ENCODE measurements at places on chromosomes 2 and 18. TPM values are rescaled to one million over a fixed set of nuclear protein-coding genes. Genes with fewer than 3 reads are reported as not detected.

- no peak for DNase-seq
- H3K27ac ChIP-seq, result peak overlapping the region; percentile 45
- H3K4me1 ChIP-seq, result peaks cover 23% of the 10 kb centered on the region
- no peaks in the 10 kb centered on the region for H3K27me3 ChIP-seq
These were observed 57.8 kb upstream of the CYP26B1 start for GRCh38 chr2:72205504-72205881.

- no peak for DNase-seq
- no peak overlapping the region for H3K4me3 ChIP-seq
These were observed 25.8 kb downstream of the ITGB6 start for GRCh38 chr2:160174322-160174721.

DNA sequence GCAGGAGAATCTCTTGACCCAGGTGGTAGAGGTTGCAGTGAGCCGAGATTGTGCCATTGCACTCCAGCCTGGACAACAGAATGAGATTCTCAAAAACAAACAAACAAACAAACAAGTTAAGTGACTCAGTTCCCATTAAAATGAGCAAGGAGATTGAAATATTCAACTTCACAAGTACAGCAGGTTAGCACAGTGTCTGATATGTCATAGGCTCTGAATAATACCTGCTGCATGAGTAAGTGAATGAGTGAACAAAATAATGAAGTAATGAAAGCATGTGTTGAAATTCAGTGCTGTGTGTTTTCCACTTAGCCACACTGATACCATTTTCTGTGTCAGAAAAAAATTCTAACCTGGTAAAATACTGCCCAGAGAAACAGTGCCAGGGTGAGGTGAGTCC lies 41.9 kb upstream of the SETBP1 start:
- H3K36me3 ChIP-seq, result no peaks in the 10 kb centered on the region
- no peak for DNase-seq
- H3K4me1 ChIP-seq, result no peaks in the 10 kb centered on the region
- H3K4me3 ChIP-seq, result no peak overlapping the region
- no peak overlapping the region for H3K27ac ChIP-seq

DNA sequence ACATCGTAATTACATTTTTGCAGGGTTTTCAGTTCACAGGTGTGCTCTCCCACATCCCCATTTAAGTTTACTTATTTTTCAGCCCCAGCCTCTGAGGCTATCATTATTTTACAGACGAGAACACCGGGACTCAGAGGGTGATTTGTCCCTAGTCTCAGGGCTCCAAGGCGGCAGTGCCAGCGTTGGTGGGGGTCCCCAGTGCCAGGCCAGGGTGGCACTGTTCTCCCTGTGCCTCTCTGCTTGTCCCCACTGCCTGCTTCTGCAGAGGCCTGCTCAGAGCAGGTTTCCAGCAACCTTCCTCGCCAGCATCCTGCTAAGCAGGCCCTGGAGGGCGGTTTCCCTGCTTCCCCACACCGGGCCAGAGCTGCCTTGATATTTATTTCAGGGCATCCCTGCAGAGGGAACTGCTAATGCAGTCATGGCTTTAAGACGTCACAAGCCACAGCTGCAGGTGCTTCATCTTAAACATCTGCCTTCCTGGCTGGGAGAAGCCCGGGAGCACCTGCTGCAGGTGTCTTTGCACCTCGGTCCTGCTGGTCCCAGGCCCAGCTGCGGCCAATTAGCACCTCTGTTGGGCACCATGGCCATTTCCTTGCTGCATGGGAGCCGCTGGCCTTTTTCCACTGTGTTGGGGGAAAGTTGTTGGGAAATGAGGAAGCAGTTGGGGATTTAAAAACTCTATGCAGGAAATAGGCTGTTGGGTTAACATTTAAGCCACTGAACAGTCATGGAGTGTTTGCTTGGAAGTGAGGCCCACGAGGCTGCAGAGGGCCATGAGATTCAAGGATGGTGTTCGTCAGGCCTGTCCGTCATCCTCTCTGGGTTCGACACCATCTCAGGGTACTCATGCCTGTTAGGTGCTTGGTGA lies 22.8 kb downstream of the HPCAL1 start:
- no peaks in the 10 kb centered on the region for H3K36me3 ChIP-seq
- DNase-seq, result no peak
- peaks cover 36% of the 10 kb centered on the region for H3K4me1 ChIP-seq
- no peak overlapping the region for H3K4me3 ChIP-seq
- H3K27ac ChIP-seq, result no peak overlapping the region
- no peaks in the 10 kb centered on the region for H3K27me3 ChIP-seq

DNA sequence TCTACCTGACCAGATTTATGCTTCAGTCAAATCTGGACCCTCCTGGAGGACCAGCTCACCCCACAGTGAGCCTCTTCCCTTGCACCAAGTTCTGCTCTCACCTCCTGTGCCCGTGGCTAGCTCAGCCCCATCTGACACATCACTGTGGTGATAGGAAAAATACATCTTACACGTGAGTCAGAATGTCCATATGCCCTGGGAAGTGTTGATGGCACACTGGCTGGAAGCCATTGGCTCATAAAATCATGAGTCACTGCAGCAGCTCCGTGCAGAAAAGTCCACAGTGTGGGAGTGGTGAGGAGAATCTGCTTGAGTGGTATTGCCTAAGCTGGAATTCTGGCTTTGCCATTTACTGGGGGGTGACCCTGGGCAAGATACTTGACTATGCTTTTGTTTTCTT lies 42.6 kb upstream of the RAPGEF4 start:
- no peaks in the 10 kb centered on the region for H3K36me3 ChIP-seq
- no peak overlapping the region for H3K4me3 ChIP-seq
- H3K27me3 ChIP-seq, result no peaks in the 10 kb centered on the region
- no peaks in the 10 kb centered on the region for H3K4me1 ChIP-seq
- no peak for DNase-seq

- H3K4me1 ChIP-seq, result peaks cover 6% of the 10 kb centered on the region
- H3K27ac ChIP-seq, result no peak overlapping the region
- DNase-seq, result no peak
- peaks cover 4% of the 10 kb centered on the region for H3K27me3 ChIP-seq
- no peak overlapping the region for H3K4me3 ChIP-seq
These were observed 6.7 kb downstream of the PTPRN start for GRCh38 chr2:219302412-219302968.

- peaks cover 34% of the 10 kb centered on the region for H3K4me1 ChIP-seq
- no peak overlapping the region for H3K4me3 ChIP-seq
- no peaks in the 10 kb centered on the region for H3K36me3 ChIP-seq
- DNase-seq, result no peak
- peak overlapping the region; percentile 74 for H3K27ac ChIP-seq
- H3K27me3 ChIP-seq, result no peaks in the 10 kb centered on the region
These were observed 27.1 kb upstream of the PIEZO2 start for GRCh38 chr18:11176481-11176881.

DNA sequence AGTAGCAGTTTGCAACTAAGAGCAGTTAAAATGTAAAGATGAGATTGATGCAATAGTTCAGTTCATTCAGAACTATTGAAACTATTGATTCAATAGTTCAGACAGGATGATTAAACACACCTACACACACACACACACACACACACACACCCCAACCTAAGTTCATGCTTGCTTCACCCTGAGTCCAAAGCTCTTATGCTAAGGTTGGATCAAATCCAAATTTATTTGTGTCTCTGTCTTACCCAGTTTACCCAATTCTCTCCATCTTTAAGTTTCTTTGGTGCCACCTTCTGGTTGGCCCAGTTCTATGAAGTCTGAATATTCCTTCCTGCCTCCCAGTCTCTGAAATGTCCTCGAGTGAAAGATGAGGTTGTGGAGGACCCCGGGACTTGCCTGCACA lies 5.1 kb downstream of the SERPINB8 start:
- no peak overlapping the region for H3K4me3 ChIP-seq
- no peak overlapping the region for H3K27ac ChIP-seq
- no peaks in the 10 kb centered on the region for H3K36me3 ChIP-seq
- H3K27me3 ChIP-seq, result no peaks in the 10 kb centered on the region
- DNase-seq, result no peak

DNA sequence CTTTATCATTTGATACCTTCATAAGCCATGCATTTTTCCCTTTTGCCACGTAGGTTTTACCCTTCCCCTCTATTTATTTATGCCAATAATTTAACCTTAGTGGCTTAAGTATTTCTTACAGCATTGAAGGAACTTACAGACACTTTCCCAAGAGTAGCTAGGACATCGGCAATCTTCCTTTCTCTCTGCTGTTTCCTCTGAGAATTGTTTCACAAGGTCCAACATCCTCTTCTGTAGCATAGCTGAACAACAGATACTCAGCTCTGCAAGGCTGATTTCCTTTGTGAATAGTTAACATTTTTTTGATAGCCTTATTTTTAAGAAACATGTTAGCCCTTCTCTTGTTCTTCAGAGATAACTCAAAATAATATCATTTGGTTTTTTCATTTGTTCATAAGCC lies 1.1 kb upstream of the GCA start:
- peaks cover 17% of the 10 kb centered on the region for H3K4me1 ChIP-seq
- peaks cover 1% of the 10 kb centered on the region for H3K36me3 ChIP-seq
- H3K27ac ChIP-seq, result no peak overlapping the region
- no peak overlapping the region for H3K4me3 ChIP-seq
- DNase-seq, result no peak
- no peaks in the 10 kb centered on the region for H3K27me3 ChIP-seq

- peak overlapping the region; percentile 96 for H3K27ac ChIP-seq
- H3K27me3 ChIP-seq, result no peaks in the 10 kb centered on the region
- H3K36me3 ChIP-seq, result no peaks in the 10 kb centered on the region
- H3K4me3 ChIP-seq, result peak overlapping the region; percentile 97
- peaks cover 50% of the 10 kb centered on the region for H3K4me1 ChIP-seq
- DNase-seq, result peak; percentile 95
These were observed 550 bp downstream of the USP34 start for GRCh38 chr2:61470122-61470951.

DNA sequence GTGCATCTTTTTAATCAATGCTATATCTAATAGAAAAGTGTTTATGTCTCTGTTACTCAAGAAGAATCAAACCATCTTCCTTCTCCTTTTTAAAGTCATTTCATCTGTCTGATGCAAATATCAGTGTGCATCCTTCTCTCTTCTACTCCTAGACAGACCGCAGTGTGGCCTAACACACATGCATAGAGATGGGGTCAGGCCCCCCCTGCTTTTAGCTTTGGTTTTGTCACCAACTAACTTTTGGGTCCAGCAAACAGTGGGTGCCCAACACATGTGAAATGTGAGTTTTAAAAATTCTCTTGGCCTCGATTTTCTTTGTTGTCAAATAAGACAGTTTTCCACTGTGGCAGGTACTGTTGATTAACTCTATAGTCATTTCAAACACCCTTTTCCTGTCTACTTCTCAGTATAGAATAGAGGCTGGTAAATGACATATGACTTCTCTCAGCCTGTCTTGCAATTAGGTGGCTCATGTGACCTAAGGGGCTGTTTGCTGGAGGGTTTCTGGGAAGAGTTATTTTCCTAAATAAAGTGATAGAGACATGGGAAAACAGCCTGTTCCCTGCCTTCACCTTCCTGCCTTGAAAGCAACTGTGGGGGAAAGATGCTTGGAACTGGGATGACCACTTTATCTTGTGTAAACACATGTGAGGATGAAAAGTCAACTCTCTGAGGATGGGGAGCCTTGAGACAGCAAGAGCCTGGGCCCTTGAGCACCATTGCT lies 65.7 kb upstream of the DARS1 start:
- no peak overlapping the region for H3K4me3 ChIP-seq
- no peak overlapping the region for H3K27ac ChIP-seq
- H3K4me1 ChIP-seq, result no peaks in the 10 kb centered on the region
- no peak for DNase-seq
- no peaks in the 10 kb centered on the region for H3K27me3 ChIP-seq

DNA sequence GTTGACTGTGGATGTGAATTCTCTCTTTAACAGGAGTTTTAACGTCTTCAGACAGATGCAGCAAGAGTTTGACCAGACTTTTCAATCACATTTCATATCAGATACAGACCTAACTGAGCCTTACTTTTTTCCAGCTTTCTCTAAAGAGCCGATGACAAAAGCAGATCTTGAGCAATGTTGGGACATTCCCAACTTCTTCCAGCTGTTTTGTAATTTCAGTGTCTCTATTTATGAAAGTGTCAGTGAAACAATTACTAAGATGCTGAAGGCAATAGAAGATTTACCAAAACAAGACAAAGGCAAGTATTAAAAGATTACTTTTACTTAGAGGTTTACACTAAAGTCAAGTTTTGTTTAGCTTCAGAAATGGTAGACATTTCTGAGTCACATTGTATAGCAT lies 30.2 kb upstream of the TYMS start:
- H3K27ac ChIP-seq, result peak overlapping the region; percentile 3
- DNase-seq, result no peak
- H3K4me1 ChIP-seq, result no peaks in the 10 kb centered on the region
- H3K4me3 ChIP-seq, result no peak overlapping the region
- H3K36me3 ChIP-seq, result no peaks in the 10 kb centered on the region
- no peaks in the 10 kb centered on the region for H3K27me3 ChIP-seq

DNA sequence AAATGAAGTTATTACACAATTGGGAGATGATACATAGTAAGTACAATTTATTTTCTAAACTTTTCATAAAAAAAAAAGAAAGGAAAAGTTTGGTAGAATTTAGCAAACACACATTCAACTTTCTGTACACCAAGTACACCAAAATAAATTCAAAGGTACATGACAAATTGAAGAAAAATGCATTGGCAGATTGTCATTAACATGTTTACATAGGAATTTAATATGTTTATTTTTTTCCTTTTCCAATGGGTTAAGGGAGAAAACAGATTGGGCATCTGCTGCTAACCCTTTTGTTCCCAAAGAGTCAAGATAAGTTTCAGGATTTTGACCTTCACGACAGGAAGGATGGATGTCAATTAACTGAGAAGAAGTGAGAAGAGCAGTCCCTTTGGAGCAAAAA lies 620.4 kb downstream of the XIRP2 start:
- DNase-seq, result no peak
- H3K36me3 ChIP-seq, result no peaks in the 10 kb centered on the region
- no peak overlapping the region for H3K4me3 ChIP-seq

DNA sequence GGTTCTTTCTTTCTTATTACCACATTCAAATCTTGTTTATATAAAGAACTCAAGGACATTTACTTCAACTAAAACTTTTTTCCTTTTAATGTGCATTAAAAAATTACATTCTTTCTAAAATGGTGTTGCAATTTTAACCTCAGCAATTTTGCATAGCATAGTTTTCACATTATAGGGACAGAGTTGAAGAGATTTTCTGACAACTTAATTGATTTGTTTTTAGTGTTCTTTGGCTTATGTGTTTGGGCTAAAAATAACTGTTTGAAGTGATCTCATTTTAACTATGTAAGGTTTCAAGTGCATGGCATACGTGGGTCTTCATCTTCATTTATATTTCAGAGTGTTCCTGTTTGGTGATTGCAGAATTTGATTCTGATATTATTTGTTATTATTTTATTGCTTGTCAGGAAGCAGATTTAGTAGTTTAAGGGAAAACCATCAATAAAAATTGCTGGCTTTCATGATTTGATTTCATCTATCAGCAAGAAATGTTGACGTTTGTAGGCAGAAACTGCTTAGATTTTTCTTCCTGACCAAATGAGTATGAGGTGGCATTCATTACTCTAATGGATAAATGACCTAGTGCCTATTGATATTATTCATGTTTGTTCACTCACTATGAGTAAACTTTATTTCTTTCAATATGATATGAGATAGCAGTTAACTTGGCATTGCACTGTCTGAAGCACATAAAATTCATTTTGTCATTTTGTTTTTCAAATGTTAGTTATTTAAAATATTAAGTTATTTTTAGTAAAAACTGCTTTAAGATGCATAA lies 398.4 kb downstream of the NUP35 start:
- no peaks in the 10 kb centered on the region for H3K4me1 ChIP-seq
- H3K4me3 ChIP-seq, result no peak overlapping the region
- no peak for DNase-seq
- no peak overlapping the region for H3K27ac ChIP-seq
- H3K27me3 ChIP-seq, result no peaks in the 10 kb centered on the region

- DNase-seq, result no peak
- H3K27me3 ChIP-seq, result no peaks in the 10 kb centered on the region
- peaks cover 18% of the 10 kb centered on the region for H3K4me1 ChIP-seq
These were observed 148.1 kb downstream of the DYSF start for GRCh38 chr2:71601136-71602114.

The NDC80 gene
- total RNA-seq, result 0.57 TPM

The DOK6 gene
- total RNA-seq, result 4.1 TPM

The PKP4 gene
- total RNA-seq, result 79.7 TPM

The GREB1 gene
- 3.7 TPM for total RNA-seq

The MGAT4A gene
- 21.4 TPM for total RNA-seq

Measured in esophagus muscularis mucosa (tissue), 4 donors.